ENCODE measurements at places on chromosomes 5 and 9.

- DNase-seq, result no peak
Measured at GRCh38 chr9:115976781-115977180, 176.8 kb upstream of the PAPPA start.

DNA sequence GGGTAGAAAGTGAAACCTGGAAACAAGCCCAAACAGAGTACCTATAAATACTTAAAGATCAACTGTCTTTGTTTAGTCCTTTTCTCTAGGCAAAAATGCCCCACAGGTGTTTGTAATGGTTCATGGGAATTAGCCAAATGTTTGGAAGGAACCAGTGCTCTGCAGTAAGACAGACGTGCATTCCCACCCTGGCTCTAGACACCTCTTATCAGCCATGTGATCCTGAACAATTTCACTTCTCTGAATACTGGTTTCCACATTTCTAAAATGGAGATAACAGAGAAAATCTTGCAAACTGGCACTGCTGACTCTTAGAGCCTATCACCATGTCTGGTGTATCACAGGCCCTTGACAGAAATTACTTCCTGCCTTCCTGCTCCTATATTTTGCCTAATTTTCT, 30.0 kb downstream of the GLIS3 start:
- no peak for DNase-seq

DNA sequence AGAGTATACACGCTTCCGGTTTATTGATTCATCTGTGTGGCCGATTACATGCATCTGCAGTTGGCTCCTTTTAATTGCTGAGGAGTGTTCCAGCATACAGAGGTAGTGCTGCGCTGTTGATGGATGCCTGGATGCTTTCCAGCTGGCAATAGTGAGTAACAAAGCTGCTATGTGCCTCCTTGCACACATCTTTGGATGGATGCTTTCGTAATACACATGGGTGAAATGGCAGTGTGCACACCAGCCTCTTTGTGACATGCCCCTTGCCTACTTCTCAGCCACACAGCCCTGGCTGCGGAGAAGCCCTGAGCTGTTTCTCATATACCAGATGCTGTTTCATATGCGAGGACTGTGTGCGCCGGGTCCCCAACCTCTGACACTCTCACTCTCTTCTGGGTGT, 151.0 kb downstream of the GADD45G start:
- no peak for DNase-seq

DNA sequence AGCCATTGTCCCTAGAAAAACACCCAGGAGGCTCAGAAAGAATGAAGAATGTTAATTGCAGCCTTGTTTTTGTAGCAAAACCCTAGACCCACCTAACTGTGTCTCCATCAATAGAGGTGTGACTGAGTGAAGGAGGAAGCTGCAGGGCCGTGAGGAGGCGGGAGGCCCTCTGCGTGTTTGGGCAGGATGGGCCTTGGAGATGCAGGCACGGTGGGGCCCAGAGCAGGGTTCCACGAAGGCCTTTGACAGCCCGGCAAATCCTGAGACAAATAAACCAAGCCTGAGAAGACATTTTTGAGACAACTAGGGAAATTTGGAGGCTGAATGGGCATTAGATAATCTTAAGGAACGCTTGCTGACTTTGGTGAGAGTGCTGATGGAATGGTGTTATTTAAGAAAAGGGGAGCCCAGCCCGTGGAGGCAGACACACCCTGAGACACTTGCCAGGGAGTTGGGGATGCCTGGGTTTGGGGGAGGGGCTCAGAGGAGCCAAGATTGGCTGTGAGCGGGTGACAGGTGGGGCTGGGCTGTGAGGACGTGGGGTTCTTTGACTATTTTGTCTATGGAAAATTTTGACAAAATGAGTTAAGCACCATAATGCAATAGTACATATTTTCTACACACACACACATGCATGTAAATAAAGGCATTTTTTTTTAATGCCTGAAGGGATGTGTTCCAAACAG, 48.8 kb downstream of the BARX1 start:
- no peak for DNase-seq

DNA sequence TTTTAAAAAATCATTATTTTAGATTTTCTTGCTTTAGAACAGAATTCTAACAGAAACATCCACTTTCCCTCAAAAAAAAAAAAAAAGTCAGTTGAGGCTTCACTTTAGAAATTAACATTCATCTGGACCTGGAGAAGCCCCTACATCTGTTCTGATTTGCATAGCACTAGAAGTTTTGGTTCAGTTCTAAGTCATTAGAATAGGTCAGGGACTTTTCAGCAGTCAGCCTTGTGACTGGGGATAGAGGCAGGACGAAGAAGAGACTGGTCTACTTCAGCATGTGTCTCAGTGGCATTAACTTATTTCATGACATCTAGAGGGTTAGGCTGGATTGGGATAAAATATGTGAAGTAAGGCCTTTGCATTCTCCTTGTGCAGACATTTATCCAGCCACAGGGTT, 215.8 kb upstream of the DAB2 start:
- DNase-seq, result no peak

DNA sequence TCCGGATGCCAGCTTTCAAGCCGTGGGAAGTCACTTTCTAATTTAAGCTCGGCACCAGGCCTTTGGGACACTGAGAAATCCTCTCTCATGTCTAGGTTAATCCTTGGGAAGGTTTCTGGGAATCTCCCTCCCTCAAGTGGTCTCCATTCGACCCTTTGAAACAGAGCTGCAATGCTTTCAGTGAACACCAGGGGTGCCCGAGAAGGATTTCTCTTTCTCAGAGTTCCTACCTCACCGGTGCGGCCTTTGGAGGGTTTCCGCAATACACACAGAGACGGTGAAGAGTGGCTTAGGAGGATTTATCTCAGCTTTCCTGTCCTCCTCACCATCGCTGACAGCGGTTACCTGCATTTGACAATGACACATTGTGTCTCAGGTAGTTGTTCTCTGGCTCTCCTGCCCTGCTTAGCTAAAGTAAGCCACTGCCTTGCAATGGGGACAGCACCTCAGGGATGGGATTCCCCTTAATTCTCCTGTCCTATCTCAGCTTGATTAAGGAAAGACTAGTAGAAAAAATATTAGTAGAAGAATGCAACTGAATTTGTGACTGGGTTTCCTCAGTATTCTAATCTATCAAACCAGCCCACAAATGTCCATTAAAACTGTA, 180.6 kb downstream of the GABRG2 start:
- peak; percentile 19 for DNase-seq

- DNase-seq, result peak; percentile 58
Measured at GRCh38 chr9:126722922-126723806, 81.7 kb upstream of the ZBTB43 start.

- no peak for DNase-seq
Measured at GRCh38 chr5:137699336-137700281, 36.3 kb downstream of the KLHL3 start.

GRCh38 chr9:136090768-136091581, 4.1 kb downstream of the NACC2 start:
- no peak for DNase-seq

GRCh38 chr9:124006448-124007361, 4.9 kb upstream of the LHX2 start:
- DNase-seq, result no peak

DNA sequence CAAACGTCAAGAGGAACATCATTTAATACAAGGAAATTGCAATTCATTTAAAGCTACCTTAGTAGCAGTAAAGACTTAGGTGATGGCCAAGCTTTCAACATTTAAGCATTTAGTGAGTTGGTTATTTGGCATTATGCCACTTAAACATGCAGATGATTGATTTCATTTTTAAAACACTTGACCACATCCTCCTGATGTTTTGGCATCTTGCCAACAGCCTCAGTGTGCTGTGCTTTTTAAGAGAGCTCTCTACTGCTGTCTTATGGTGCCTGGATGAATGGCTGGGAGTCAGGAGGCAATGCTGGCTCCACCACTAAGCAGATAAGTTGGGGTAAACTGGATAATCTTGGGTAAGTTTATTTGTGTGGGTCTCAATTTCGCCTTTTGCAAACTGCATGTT, 364.5 kb downstream of the MAN2A1 start:
- no peak for DNase-seq

DNA sequence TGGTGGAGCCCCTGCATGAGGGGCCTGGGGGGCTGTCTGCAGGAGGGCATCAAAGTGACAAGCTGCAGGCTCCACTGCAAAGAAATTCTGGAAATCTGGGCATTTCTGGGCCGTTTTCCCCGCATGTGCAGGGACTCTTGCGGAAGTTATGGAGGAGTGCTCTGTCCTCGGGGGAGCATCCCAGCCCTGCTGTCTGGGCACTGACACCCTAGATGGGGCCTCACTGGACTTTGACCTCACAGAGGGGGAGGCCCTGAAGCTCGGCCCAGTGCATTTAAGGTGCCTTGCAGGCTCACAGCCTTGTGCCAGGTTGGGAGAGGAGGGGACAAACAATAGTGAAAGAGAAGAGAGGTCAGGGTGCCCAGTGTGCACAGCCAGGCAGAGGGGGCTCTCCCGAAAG, 35.4 kb downstream of the LHX3 start:
- no peak for DNase-seq

GRCh38 chr5:36642089-36642488, 35.7 kb downstream of the SLC1A3 start:
- no peak for DNase-seq

- no peak for DNase-seq
Measured at GRCh38 chr5:79785983-79786382, 96.3 kb downstream of the CMYA5 start.

- DNase-seq, result no peak
Measured at GRCh38 chr5:54090495-54091120, 219.8 kb downstream of the ARL15 start.

DNA sequence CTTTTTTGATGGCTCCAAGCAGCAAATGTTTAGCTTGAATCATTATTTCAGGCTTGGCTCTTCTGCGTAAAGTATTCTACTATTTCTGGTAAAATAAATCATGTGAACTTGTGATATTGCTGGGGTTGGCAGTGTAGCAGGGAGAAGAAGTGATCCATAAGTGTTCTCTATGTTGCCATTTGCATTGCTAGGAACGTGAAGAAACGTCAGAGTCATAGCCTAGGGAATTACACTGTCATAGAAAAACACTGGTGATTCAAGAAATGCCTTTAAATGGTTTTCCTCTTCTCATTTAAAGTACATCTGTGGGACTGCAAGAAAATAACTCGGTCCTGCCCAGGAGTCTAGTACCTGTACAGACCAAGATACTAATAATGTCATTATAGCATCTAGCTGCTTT, 162.3 kb downstream of the PBX3 start:
- no peak for DNase-seq

DNA sequence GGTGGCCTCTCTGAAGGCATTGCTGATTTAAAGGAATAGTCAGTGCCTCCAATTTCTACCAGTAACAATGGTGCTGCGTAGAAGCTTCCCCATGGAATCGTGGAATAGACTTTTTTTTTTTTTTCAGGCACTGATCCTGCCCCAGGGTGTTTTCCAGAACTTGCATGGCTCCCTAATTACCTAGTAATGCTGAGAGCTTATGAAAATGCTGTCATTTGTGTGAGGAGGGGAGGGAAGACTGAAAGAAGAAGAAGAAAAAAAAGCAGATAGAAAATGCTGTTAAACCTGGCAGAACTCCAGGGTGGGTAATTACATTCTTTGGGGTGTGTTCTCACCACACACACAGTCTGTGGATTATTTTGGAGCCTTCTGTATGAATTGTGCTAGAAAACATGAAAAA, 4.8 kb upstream of the GRIA1 start:
- DNase-seq, result no peak

- DNase-seq, result no peak
Measured at GRCh38 chr9:83508067-83508466, 30.1 kb downstream of the FRMD3 start.

- no peak for DNase-seq
Measured at GRCh38 chr5:79588696-79589095, 23.5 kb upstream of the TENT2 start.

- peak; percentile 26 for DNase-seq
Measured at GRCh38 chr9:137421838-137422603, 941 bp downstream of the EXD3 start.

DNA sequence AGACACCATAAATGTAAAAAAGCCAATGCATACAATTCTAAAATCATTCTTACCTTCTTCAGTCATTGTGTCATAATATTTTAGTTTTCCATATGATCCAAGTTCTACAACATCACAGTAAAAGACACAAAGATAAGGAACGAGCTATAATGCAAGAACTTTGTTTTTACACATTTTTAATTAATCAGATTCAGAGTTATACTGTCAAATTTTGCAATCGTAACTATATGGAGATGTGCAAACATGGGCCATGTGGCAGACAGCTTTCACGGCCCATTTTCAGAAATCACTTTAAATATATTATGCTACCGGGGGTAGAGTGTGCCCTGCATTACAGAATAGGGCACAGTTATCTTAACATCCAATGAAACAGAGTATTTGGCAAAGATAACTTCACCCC, 188.4 kb downstream of the ACER2 start:
- DNase-seq, result no peak

GRCh38 chr5:128441941-128442350, 96.1 kb downstream of the FBN2 start:
- DNase-seq, result no peak

DNA sequence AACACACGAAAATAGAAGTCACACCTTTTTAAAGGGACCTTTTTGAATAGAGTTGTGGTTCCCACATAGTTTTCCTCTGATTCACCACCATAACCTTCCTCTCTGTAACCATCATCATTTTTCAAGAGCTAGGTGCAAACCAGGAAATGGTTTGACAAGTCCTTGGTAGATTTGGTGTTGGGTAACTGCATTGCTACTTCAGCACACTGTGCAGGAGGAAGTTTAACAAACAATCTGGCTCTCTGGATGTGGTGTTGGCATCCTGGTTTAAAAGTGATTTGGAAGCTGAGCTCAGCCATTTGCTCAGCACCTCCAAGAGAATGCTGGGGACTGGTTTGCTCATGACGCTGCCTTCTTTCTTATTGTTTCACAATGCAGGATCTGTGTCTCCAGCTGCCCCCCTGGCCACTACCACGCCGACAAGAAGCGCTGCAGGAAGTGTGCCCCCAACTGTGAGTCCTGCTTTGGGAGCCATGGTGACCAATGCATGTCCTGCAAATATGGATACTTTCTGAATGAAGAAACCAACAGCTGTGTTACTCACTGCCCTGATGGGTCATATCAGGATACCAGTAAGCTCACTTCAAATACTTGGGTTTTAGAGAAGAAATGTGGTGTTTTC, 213.1 kb downstream of the RFK start:
- no peak for DNase-seq

- no peak for DNase-seq
Measured at GRCh38 chr9:123945532-123945931, 15.6 kb upstream of the DENND1A start.
